Psoas muscle (tissue), 8 donors: ENCODE measurements at places on chromosomes 5 and 9. TPM values are rescaled to one million over a fixed set of nuclear protein-coding genes. Genes with fewer than 3 reads are reported as not detected.
A peak's percentile ranks its signal among the peaks of the same experiment; 100 is the strongest.

The FANCC gene
- 2.2 TPM for polyA plus RNA-seq

The CCDC192 gene
- not detected for polyA plus RNA-seq

The POC5 gene
- polyA plus RNA-seq, result 4.8 TPM

The LHX3 gene
- polyA plus RNA-seq, result not detected

The ADRA1B gene
- polyA plus RNA-seq, result 0.06 TPM

The TSSK1B gene
- polyA plus RNA-seq, result not detected

The CNTRL gene
- polyA plus RNA-seq, result 1.2 TPM

The SLC4A9 gene
- 0.09 TPM for polyA plus RNA-seq

- no peak overlapping the region for H3K27ac ChIP-seq
- H3K4me3 ChIP-seq, result no peak overlapping the region
- no peaks in the 10 kb centered on the region for H3K36me3 ChIP-seq
- DNase-seq, result peak; percentile 28
- peaks cover 14% of the 10 kb centered on the region for H3K4me1 ChIP-seq
Observed at GRCh38 chr9:99253772-99254431, 31.8 kb downstream of the SEC61B start.

GRCh38 chr5:58851571-58851970 lies 268.7 kb downstream of the RAB3C start:
- no peak overlapping the region for H3K27ac ChIP-seq
- no peak for DNase-seq
- no peaks in the 10 kb centered on the region for H3K27me3 ChIP-seq

GRCh38 chr9:120868676-120869359 lies 8.2 kb downstream of the PHF19 start:
- no peaks in the 10 kb centered on the region for H3K4me1 ChIP-seq
- peak overlapping the region; percentile 71 for H3K4me3 ChIP-seq
- H3K27me3 ChIP-seq, result no peaks in the 10 kb centered on the region
- peak overlapping the region; percentile 84 for H3K27ac ChIP-seq
- peak; percentile 98 for DNase-seq

- no peak overlapping the region for H3K4me3 ChIP-seq
- H3K27me3 ChIP-seq, result no peaks in the 10 kb centered on the region
- DNase-seq, result no peak
- no peaks in the 10 kb centered on the region for H3K4me1 ChIP-seq
Observed at GRCh38 chr5:71903808-71904207, 184.7 kb downstream of the CARTPT start.

DNA sequence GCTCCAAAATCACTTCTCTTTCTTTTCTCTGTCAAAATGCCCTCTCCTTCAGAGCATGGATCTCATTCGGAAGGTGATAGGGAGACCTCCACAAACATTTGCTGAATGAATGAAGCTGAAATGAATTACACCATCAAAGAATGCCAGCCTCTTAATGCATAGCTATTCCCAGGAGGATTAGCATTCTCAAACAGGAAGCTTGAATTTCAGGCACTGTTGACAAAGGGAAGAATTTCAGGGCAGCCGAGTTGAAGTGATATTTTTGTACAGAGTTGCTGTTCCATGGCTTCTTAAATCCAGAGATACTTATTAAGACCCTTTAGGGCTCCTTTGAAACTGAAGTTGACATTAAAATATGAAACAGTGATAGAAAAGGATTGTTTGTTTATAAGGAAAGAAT lies 18.8 kb downstream of the HBEGF start:
- H3K4me3 ChIP-seq, result no peak overlapping the region
- DNase-seq, result no peak
- H3K27me3 ChIP-seq, result no peaks in the 10 kb centered on the region
- peaks cover 3% of the 10 kb centered on the region for H3K36me3 ChIP-seq

DNA sequence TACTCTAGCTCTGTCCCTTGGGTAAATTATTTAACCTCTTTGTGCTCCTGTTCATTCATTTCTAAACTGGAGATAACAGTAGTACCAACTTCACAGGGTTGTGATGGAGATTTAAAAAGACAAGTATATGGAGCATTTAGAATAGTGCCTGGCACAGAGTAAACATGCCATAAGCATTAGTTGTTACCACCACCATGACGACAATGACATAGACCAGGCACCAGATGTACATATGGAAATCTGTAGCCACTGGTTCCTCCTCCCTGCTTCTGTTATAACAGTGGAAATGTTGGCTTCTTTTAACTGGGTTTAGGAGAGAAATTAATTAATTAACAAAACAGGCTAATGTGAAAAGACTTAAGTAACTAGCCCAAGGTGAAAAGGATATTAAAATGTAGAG lies 217.5 kb downstream of the DENND1A start:
- no peaks in the 10 kb centered on the region for H3K4me1 ChIP-seq
- no peak overlapping the region for H3K27ac ChIP-seq
- no peaks in the 10 kb centered on the region for H3K36me3 ChIP-seq
- no peak overlapping the region for H3K4me3 ChIP-seq
- DNase-seq, result no peak
- no peaks in the 10 kb centered on the region for H3K27me3 ChIP-seq

- H3K27ac ChIP-seq, result no peak overlapping the region
- no peak overlapping the region for H3K4me3 ChIP-seq
- DNase-seq, result no peak
- no peaks in the 10 kb centered on the region for H3K36me3 ChIP-seq
- H3K4me1 ChIP-seq, result no peaks in the 10 kb centered on the region
- no peaks in the 10 kb centered on the region for H3K27me3 ChIP-seq
Observed at GRCh38 chr9:17322882-17323864, 188.3 kb downstream of the CNTLN start.

DNA sequence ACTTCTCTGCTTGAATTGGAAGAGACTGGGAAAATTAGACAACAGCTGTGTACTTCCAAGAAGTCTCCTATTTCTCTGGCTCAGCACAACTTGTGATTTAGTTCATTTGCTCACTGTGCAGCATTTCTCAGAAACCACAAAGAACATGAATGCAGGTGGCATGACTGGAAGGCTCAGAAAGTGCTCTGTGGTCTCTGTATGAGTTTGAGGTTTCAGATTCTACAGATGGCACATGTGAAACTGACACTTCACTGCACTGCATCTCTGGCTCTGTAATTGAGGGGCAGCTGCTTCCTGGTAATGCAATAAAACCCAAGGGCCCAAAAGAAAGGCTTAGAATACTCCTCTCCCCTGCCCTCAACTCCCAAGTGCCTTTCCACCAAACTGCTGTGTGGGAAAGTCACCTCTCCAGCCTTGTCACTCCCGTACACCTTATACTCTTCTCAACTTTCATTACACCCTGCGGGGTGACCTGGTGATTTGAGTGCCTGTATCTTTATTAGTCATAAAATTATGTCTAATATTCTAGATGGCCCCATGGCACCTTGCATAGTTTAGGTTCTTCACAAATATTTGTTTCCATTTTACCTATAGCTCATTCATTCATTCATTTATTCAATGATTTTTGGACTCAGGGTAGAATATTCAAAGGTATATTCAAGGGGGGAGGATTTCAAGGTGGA lies 82.5 kb downstream of the ESM1 start:
- H3K4me1 ChIP-seq, result no peaks in the 10 kb centered on the region
- no peak for DNase-seq
- no peaks in the 10 kb centered on the region for H3K27me3 ChIP-seq
- H3K4me3 ChIP-seq, result no peak overlapping the region

DNA sequence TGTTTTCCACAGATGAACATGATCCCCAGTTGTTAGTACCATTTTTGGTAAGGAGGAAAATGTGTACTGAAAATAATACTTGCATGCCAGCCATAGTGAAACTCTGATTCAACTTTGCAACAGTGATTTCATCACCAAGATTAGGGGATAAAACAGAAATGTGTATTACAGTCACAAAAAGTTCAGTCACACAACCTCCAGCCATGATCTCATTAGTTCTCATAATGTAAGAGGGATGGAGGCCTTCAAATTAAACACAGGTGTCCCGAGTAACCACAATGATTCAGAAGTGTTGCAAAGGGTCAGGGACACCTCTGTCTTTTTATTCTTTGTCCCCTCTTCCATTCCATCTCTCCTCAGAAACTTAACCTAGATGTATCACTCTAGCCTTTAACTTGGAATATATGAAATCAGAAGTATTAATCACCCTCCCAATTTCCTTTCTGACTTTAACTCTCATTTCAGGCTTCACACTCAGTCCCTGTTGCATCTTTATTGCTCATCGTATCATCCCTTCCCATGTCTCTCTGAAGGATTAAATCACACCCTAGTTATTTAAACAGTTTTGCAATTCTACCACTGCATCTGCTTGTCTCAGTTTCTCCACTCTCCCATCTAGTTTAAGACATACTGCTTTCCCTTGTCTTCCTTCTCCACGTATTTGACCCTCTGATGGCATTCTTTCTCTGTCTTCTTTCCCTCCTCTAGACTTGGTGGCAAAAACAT lies 291.2 kb downstream of the ADAMTS6 start:
- H3K4me1 ChIP-seq, result no peaks in the 10 kb centered on the region
- H3K4me3 ChIP-seq, result no peak overlapping the region
- no peaks in the 10 kb centered on the region for H3K36me3 ChIP-seq
- no peak for DNase-seq
- no peak overlapping the region for H3K27ac ChIP-seq

DNA sequence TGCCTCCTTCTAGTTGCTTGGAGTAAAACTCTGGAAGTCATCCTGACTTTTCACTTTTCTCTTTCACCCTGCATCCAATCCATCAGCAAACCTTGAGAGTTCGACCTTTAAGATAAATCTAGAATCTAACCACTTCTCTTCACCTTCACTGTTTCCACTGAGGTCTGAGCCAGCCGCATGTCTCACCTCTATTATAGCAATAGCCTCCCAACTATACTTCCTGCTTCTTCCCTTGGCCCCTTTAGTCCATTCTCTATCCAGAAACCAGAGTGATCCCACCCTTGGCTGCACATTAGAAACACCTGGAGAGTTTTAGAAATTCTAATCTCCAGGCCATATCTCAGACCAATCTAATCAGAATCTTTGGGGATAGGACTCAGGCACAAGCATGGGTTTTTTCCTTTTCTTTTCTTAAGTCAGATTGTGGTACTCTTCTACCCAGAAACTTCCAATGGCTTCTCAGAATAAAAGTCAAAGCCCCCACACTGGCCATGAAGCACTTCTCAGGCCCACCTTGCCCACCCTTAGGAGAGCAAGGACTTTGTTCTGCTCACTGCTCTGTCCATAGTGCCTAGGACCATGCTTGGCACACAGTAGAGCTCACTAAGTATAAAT lies 33.1 kb downstream of the MFAP3 start:
- H3K36me3 ChIP-seq, result no peaks in the 10 kb centered on the region
- H3K4me3 ChIP-seq, result no peak overlapping the region
- H3K27me3 ChIP-seq, result no peaks in the 10 kb centered on the region

DNA sequence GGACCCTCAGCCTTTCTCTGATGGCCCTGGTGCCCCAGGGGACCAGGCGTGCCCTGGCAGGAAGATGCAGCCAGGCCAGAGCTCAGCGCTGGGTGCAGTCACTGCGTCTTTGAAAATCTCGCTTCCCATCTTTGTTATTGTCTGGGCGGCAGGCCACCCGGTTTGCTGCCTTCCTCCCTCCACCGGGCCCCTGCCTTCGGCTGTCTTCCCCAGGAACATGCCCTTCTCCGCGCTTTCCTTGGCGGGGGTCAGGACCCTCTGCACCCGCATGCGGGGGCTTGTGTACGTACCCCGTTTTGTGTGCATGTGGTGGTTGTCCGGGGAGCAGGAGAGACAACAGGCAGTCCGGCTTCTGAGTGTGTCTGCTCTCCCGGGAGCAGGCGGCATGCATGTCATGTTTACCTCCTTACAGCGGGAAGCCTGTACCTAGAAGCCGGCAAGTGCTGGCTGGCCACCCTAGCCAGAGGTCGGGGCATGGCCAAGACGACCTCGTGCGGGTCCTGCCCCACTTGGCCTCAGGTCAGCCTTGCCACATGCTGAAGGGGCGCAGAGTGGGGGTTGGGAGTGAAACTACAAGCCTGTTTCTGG lies 49.5 kb downstream of the DAB2IP start:
- H3K27me3 ChIP-seq, result no peaks in the 10 kb centered on the region
- peak; percentile 38 for DNase-seq
- H3K4me3 ChIP-seq, result peak overlapping the region; percentile 66
- H3K27ac ChIP-seq, result peak overlapping the region; percentile 79
- peaks cover 36% of the 10 kb centered on the region for H3K4me1 ChIP-seq

GRCh38 chr5:67123819-67124218 lies 72.8 kb downstream of the CD180 start:
- no peak overlapping the region for H3K4me3 ChIP-seq
- H3K4me1 ChIP-seq, result no peaks in the 10 kb centered on the region
- no peak overlapping the region for H3K27ac ChIP-seq
- H3K27me3 ChIP-seq, result no peaks in the 10 kb centered on the region

DNA sequence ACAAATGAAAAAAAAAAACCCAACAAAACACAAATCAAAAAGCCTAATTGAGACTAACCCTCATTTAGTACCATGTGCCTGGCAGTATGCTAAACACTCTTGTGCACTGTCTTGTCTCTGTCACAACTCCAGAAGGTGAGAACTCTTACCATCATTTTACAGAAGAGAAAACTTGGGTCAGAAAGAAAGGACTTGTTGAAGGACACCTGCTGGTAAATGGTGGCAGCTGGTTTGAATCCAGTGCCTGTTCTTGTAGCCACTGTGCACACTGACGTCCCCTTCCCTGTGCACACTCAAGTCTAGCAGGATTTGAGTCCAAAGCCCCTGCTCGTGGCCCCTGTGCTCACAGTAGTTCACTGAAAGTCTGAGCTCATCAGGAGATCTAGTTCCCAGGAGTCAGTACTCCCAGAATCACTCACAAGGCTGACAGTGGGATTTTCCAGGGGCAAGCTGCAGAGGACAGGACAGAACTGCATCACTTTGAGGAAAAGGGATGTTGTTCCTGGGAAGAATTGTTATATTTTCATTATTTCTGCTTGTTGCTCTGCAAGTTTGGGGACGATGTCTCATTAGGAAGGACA lies 43.0 kb upstream of the HSD17B4 start:
- H3K36me3 ChIP-seq, result no peaks in the 10 kb centered on the region
- DNase-seq, result no peak
- no peaks in the 10 kb centered on the region for H3K4me1 ChIP-seq
- no peak overlapping the region for H3K27ac ChIP-seq

GRCh38 chr5:40798801-40799210 lies 632 bp upstream of the PRKAA1 start:
- no peak for DNase-seq
- H3K4me3 ChIP-seq, result peak overlapping the region; percentile 89
- no peaks in the 10 kb centered on the region for H3K36me3 ChIP-seq
- H3K4me1 ChIP-seq, result peaks cover 12% of the 10 kb centered on the region

DNA sequence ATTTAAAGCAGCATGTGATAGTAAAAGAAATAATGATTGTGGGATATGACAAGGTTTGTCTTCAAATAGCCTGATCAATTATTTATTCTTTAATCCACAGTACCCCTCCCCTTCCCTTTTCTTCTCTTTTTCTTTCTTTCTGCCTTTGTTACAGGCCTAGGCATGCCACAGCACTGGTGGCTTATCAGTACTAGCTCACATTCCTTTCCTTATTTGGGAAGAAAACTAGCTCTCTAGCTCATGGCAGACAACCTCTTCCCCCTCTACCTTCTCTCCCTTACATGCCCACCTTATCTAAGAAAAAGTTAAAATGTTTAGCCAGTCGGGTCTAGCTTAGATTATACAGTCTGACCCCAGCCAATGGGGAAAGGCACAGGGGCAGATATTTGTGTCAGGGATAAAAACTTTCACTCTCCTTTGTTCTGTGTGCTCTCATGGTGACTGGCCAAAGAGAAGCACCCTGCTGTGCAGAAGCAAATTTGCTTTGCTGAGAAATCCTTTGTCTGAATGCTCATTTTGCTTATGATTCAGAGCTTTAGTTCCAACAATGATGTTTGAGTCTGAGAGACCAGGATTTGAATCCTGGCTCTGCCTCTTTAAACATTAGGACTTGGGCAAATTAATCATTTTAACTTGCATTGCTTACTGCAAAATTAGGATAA lies 75.8 kb upstream of the CDH12 start:
- H3K4me3 ChIP-seq, result no peak overlapping the region
- DNase-seq, result no peak
- H3K36me3 ChIP-seq, result no peaks in the 10 kb centered on the region
- no peak overlapping the region for H3K27ac ChIP-seq

- no peaks in the 10 kb centered on the region for H3K27me3 ChIP-seq
- no peak overlapping the region for H3K4me3 ChIP-seq
- peaks cover 4% of the 10 kb centered on the region for H3K36me3 ChIP-seq
- H3K4me1 ChIP-seq, result peaks cover 4% of the 10 kb centered on the region
- DNase-seq, result no peak
Observed at GRCh38 chr5:1792842-1793266, 6.8 kb downstream of the MRPL36 start.
